ENCODE measurements at places on chromosomes 7 and 10. TPM values are rescaled to one million over a fixed set of nuclear protein-coding genes. Genes with fewer than 3 reads are reported as not detected.

The NODAL gene
- 0.04 TPM for total RNA-seq

DNA sequence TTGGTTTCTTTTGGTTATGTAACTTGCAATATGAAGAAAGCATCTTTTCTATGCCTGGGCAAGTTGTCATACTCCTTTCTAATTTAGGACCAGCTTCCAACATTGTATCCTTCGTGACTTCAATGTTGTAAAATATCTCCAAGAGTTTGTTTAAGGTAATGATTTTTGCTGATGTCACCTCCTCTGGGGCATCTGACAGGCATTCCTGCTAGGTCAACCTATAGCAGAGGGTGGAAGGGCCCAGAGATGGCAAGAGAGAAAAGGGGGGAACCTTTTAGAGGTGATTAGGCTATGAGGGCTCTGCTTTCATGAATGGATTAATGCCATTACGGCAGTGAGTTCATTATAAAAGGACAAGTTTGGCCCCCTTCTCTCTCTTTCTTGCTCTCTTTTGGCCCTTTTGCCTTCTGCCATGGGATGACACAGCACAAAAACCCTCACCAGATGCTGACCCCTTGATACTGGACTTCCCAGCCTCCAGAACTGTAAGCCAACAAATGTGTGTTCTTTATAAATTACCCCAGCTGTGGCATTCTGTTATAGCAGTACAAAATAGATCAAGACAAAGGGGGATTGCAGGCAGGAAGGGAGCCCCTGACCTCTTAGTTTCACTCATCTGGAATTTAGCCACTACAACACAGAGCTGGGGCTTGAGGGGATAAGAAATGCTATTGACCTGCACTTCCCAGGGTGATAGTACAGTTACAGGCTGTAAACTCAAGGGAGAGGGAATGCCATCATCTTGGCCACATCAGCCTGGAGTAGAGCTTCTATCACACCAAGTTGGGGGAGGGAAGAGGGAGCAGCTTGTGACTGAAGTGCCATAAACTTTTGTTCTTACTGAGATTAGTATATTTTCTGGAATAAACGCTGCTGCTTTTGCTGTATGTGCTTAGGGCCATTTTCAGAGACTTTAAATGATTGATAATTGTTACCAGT, 195.9 kb downstream of the CFTR start:
- H3K4me3 ChIP-seq, result no peak overlapping the region
- no peaks in the 10 kb centered on the region for H3K4me1 ChIP-seq
- H3K36me3 ChIP-seq, result no peaks in the 10 kb centered on the region
- no peak overlapping the region for H3K27ac ChIP-seq
- H3K27me3 ChIP-seq, result no peaks in the 10 kb centered on the region

DNA sequence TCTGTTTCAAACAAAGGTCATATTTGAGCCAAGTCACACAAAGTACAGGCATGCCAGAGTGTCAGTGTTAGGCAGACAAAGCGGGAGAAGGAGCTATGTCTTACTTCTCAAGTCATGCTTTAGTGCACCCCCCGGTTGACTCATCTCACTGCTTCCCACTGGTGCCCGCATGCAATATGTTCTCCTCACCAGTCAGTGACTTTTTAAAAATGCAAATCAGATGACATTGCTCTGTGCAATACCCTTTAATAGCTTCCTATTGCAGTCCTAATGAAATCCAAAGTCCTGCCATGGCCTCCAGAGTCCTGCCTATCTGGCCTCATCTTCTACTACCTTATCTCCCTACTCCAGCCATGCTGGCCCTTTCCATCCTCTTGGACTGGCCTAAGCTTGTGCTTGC, 429.1 kb downstream of the ACTR3B start:
- DNase-seq, result no peak
- H3K4me1 ChIP-seq, result no peaks in the 10 kb centered on the region
- no peak overlapping the region for H3K4me3 ChIP-seq
- H3K27ac ChIP-seq, result no peak overlapping the region
- no peaks in the 10 kb centered on the region for H3K36me3 ChIP-seq

DNA sequence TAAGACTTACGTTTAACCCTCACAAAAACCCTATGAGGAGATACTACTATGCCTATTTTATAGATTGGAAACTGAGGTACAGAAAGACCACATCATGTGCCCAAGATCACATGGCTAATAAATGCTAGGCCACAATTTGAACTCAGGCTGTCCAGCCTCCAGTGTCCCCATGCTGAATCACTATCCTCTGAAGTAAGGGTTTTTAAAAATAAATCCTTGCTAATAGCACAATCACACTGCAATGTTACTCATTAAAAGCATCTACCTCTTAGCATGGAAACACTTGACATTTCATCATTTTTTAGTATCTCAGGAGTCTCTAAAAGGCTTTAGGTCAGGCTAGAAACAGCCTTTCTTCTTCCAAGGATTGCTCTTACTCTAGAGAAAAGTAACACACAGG, 50.0 kb upstream of the PPP1R3C start:
- H3K27ac ChIP-seq, result no peak overlapping the region
- no peaks in the 10 kb centered on the region for H3K4me1 ChIP-seq
- H3K4me3 ChIP-seq, result no peak overlapping the region
- DNase-seq, result no peak
- H3K27me3 ChIP-seq, result peaks cover 2% of the 10 kb centered on the region

The GIMAP4 gene
- total RNA-seq, result 23.4 TPM

The HPSE2 gene
- total RNA-seq, result 0.04 TPM

DNA sequence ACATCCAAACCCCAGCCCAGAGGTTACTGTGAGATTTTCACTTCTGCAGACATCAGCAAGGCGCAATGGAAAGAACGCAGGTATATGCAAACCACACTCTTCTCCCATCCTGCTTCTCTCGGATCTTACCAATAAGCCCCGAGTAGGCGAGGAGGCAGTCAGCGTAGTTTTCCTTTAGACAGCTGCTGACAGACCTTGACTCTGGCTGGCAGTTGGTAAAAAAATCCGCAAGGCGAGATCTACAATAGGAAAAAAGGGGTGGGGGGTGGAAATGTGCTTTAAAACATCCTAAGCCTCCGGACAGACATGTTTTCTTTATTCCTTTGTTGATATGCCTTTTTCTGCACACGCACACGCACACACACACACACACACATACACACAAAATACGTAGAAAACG, 176.5 kb downstream of the GFRA1 start:
- peaks cover 9% of the 10 kb centered on the region for H3K36me3 ChIP-seq
- peak; percentile 45 for DNase-seq
- H3K4me3 ChIP-seq, result no peak overlapping the region
- H3K27ac ChIP-seq, result no peak overlapping the region
- no peaks in the 10 kb centered on the region for H3K27me3 ChIP-seq

DNA sequence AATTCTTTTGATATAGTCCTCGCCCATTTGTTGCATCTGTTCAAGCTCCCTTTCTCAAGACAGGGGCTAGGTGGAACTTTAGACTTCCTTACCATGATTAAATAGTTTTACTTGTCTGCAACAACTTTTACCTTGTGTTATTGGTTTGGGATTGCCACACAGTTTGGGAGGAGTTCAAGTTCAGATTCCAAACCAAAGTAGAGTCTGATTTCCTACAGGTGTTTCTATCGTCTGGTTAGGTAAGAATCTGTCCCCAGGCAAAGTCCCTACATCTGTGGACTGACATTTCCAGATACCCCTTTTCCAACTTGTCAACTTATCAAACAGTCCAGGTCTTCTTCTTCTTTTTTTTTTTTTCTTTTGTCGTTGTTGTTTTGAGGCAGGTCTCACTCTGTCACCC, 93.1 kb downstream of the LRGUK start:
- H3K36me3 ChIP-seq, result no peaks in the 10 kb centered on the region
- no peak overlapping the region for H3K4me3 ChIP-seq
- no peaks in the 10 kb centered on the region for H3K27me3 ChIP-seq
- DNase-seq, result no peak
- H3K4me1 ChIP-seq, result no peaks in the 10 kb centered on the region

DNA sequence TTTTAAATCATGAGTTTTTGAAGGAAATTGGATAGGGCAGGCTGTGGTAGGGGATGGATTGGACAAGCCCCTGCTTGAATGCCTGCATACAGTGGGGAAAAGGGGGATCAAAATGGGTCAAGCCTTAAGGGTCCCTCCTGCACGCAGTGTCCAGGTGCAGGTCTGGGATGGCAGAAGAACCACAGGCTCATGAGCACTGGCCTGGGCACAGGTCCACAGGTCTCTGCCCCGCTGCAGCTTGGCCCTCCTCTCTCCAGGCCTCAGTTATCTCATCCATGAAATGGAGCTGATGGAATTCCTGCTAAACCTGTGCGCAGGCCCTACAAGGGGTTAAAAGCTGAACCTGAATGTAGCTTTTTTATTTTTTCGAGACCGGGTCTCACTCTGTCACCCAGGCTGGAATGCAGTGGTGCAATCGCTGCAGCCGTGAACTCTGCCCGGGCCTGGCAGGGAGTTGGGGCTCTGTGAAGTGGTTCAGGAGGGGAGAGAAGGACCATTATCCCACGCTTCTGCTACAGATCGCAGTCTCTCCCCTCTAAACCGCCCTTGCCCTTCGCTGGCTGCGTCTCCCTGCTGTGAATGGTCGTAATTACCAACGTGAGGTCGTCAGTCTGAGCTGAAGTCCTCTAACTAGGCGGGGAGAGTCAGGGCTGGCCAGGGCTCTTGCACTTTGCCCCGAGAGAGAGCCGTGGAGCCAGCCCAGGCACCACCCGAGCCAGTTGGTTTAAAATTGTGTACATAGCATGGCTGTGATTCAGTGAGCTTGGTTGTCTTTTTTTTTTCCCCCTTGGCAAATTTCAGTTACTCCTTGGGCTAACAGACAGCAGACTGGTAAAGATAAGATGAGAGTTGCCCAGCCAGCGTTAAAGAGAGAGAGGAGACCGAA, 77.5 kb upstream of the GTF2I start:
- H3K36me3 ChIP-seq, result peaks cover 17% of the 10 kb centered on the region
- H3K27ac ChIP-seq, result no peak overlapping the region
- H3K4me1 ChIP-seq, result no peaks in the 10 kb centered on the region
- H3K27me3 ChIP-seq, result no peaks in the 10 kb centered on the region
- no peak for DNase-seq

- no peak overlapping the region for H3K27ac ChIP-seq
- H3K4me1 ChIP-seq, result no peaks in the 10 kb centered on the region
- H3K36me3 ChIP-seq, result no peaks in the 10 kb centered on the region
- no peaks in the 10 kb centered on the region for H3K27me3 ChIP-seq
Observed at GRCh38 chr7:34734771-34735170, 76.8 kb downstream of the NPSR1 start.

The TRIM4 gene
- total RNA-seq, result 16.5 TPM

- H3K36me3 ChIP-seq, result no peaks in the 10 kb centered on the region
- H3K27ac ChIP-seq, result no peak overlapping the region
- H3K27me3 ChIP-seq, result peaks cover 5% of the 10 kb centered on the region
- peaks cover 15% of the 10 kb centered on the region for H3K4me1 ChIP-seq
Observed at GRCh38 chr10:91879515-91880170, 29.6 kb downstream of the FGFBP3 start.

Data from muscle of leg (tissue), 16 donors.